Posterior vena cava (tissue), 2 donors: ENCODE measurements at places on chromosomes 7 and 10.

DNA sequence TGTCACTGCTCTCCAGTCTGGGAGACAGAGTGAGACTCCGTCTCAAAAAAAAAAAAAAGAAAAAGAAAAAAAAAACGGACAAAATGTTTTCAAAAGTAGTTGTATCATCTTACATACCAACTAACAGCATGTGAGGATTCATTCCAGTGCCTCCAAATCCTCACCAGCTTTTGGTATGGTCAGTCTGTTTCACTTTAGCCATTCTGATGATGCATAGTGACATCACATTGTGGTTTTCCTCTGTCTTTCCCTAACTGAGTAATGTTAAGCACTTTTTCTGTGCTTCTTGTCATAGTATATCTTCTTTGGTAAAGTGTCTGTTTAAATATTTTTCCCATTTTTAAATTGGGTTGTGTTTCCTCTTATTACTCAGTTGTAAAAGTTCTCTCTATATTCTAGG, 251.4 kb upstream of the CTBP2 start:
- no peak for DNase-seq

DNA sequence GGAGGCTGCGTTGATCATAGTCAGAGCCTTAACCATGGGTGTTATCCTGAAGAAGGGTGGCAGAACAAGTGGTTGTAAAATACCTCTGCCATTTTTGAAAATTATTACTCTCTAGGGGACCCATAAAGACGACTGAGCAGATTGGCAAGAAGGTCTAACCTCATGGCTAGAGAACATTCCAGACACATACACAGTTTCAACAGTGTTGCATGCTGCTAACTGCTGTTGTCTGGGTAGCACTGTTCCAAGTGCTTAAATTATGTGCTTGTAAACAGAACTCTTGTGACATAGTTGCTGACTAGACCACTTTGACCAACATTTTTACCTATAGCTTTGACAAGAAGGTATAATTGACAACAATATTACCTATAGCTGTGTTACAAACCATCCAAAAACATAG, 46.1 kb upstream of the FOXP2 start:
- DNase-seq: no peak

GRCh38 chr10:82850191-82850590, 975.2 kb downstream of the NRG3 start:
- no peak for DNase-seq

DNA sequence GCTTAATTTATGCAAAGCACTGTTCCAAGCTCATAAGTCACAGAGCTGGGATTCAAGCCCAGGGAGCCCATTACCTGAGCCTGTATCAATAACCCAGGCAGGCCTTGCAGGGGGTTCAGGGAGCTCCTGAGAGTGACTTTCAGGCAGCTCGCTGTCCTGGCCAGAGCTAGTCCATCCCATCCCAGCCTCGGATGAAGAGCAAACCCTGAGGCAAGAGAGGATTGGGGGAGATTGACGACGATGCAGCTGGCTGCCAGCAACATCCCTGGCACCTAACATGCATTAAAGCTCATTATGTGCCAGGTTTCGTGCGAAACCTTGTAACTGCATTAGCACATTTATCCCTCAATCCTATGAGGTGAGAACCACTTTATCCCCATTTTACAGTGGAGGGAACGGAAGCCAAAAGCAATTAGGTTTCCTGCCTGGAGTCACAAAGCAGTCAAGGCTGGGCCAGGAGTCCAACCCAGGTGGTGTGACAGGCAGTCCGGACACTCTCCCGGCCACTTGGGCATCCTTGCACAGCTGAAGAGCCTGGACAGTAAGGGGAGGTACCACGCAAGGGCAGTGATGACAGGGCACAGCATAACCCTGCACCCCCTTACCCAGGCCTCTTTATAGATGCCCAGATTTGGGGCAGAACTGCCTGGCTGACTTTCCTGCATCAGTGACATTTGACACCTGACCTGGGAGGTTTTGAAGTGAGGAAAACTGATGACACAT, 129.8 kb upstream of the CHST15 start:
- no peak for DNase-seq

- no peak for DNase-seq
These were observed 51.8 kb upstream of the AGR3 start for GRCh38 chr7:16933296-16934279.

GRCh38 chr10:48554246-48554645, 50.6 kb downstream of the ARHGAP22 start:
- no peak for DNase-seq

DNA sequence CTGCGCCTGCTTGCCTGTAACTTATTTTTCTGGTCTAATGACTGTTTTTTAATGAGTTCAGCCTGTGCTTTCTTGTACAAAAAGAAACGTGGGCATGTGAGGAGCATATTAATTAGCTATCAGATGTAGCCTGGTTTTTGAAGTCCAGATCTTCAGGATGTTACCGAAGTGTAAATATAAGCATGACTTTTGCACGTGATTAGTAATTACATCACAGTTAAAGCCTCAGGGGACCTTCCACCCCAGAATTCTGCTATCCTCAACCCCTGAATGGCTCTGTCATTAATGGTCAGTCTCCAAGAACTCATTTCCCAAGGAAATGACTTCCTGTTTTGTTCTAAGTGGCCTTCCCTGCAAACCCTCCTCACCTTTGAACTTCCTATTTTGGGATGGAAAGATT, 2.1 kb upstream of the PRXL2A start:
- DNase-seq: no peak

GRCh38 chr10:69635428-69636272, 5.6 kb downstream of the FAM241B start:
- no peak for DNase-seq

DNA sequence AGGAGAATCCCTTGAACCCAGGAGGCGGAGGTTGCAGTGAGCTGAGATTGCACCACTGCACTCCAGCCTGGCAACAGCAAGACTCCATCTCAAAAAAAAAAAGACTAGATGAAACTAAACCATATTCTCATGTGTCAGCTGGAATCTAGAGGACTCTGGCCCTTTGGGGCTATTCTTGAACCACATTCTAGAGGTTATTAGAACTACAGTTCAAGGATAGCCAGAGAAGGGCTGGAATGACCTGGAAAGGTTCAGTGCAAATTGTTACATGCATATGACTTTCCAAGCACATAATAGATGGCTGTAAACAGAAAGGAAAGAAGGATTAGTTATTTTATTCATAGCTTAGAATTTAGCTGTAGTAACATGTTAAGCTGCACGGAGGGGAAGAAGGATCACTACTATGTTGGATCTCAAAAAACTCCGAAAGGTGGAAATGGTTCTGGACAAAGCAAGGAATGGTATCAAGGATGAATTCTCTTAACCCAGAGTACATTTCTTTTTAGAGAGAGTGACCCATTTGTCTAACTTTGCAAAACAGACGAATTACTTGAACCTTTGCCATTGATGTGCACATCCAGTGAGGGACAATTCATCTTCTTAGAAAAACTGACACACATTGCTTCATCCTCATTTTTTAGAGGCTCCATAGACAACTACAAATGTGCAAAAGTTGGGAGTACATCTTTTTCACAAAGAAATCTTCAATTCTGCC, 124.0 kb upstream of the SAMD8 start:
- DNase-seq: no peak

DNA sequence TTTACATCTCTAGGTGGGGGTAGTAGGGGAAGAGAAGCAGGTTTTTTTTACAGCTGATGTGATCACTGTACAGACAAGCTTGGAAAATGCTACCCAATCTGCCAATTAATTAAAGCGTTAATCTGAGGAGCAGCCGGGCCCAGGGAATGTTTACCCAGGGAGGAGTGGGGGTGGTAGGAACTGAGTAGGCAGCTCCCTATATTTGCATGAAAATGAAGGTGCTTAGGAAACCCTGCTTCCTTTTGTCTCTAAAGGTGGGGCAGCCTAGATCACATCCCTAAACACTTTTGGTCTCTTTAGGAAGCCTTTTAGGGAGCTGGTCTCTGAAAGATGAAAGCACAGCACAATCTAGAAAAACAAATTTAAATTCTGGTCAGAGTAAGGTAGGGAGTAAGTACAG, 53.0 kb upstream of the NFKB2 start:
- DNase-seq: no peak

GRCh38 chr7:22670422-22670815, 56.6 kb upstream of the IL6 start:
- no peak for DNase-seq
